Glutamatergic neuron (in vitro differentiated cells): ENCODE measurements at places on chromosomes 11 and 22. TPM values are rescaled to one million over a fixed set of nuclear protein-coding genes. Genes with fewer than 3 reads are reported as not detected.

NXPE1 gene
- not detected for total RNA-seq

CRYBA4 gene
- total RNA-seq, result not detected

APOL6 gene
- total RNA-seq, result not detected

ISX gene
- not detected for total RNA-seq

MRGPRE gene
- total RNA-seq, result 1.0 TPM

GRCh38 chr11:31117038-31117437, 252.5 kb downstream of the DCDC1 start:
- peaks cover 2% of the 10 kb centered on the region for H3K4me1 ChIP-seq
- H3K4me3 ChIP-seq, result no peak overlapping the region
- H3K27ac ChIP-seq, result no peak overlapping the region
- H3K27me3 ChIP-seq, result no peaks in the 10 kb centered on the region
- DNase-seq, result no peak

DNA sequence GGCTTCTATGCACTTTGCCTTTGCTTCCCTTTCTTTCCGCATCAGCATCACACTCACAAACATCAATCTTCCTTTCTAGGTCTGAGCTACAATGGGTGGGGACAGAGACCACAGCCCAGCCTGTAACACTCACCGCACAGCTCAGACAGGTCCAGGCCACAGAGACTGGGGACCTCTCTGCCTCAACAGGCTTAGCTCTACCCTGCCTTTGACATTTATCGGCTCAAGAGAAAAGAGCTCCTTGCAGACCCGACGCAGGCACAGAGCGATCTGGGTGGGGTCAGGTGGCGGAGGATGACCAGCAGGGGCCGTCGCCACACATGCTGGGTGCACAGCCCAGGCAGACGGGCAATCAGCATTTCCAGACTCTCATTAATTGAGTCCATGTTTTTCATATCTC, 837.3 kb downstream of the TBC1D22A start:
- no peak overlapping the region for H3K27ac ChIP-seq
- DNase-seq, result no peak
- H3K4me3 ChIP-seq, result no peak overlapping the region
- no peaks in the 10 kb centered on the region for H3K4me1 ChIP-seq
- H3K36me3 ChIP-seq, result peaks cover 27% of the 10 kb centered on the region

GRCh38 chr11:3781423-3781822, 15.9 kb downstream of the NUP98 start:
- no peaks in the 10 kb centered on the region for H3K36me3 ChIP-seq
- no peak overlapping the region for H3K4me3 ChIP-seq
- H3K27ac ChIP-seq, result no peak overlapping the region
- peaks cover 1% of the 10 kb centered on the region for H3K4me1 ChIP-seq

GRCh38 chr11:87290304-87290922, 252.7 kb downstream of the TMEM135 start:
- no peak overlapping the region for H3K27ac ChIP-seq
- no peaks in the 10 kb centered on the region for H3K27me3 ChIP-seq
- DNase-seq, result no peak
- H3K36me3 ChIP-seq, result no peaks in the 10 kb centered on the region
- no peak overlapping the region for H3K4me3 ChIP-seq
- peaks cover 6% of the 10 kb centered on the region for H3K4me1 ChIP-seq

DNA sequence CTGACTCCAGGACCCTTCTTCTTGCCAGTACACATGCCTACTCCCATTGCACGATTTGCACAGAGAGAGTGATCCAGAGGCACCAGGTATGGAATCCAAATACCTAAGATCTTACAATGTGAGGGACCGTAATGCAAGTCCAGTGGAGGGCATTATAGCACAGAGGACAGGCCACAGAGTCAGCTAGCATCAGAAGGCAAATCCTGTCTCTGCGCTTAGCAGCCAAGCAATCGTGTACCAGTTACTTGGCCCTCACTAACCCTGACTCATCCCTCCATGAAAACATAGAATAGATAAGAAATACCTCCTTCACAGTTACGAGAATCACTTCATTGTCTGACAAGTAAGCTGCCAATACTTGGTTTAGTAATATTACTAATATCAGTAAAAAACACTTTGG, 69.7 kb upstream of the SLC6A5 start:
- no peak for DNase-seq
- H3K4me1 ChIP-seq, result no peaks in the 10 kb centered on the region
- H3K4me3 ChIP-seq, result no peak overlapping the region
- H3K27ac ChIP-seq, result no peak overlapping the region
- no peaks in the 10 kb centered on the region for H3K27me3 ChIP-seq

GRCh38 chr22:28922540-28923244, 39.3 kb downstream of the ZNRF3 start:
- peak overlapping the region; percentile 10 for H3K27ac ChIP-seq
- no peak for DNase-seq
- no peak overlapping the region for H3K4me3 ChIP-seq
- H3K27me3 ChIP-seq, result peaks cover 3% of the 10 kb centered on the region
